GM03348 (cell line): ENCODE measurements at places on chromosomes 11 and 22.
A peak's percentile ranks its signal among the peaks of the same experiment; 100 is the strongest.

GRCh38 chr22:22907551-22908494 lies 20.2 kb downstream of the IGLL5 start:
- DNase-seq: no peak

DNA sequence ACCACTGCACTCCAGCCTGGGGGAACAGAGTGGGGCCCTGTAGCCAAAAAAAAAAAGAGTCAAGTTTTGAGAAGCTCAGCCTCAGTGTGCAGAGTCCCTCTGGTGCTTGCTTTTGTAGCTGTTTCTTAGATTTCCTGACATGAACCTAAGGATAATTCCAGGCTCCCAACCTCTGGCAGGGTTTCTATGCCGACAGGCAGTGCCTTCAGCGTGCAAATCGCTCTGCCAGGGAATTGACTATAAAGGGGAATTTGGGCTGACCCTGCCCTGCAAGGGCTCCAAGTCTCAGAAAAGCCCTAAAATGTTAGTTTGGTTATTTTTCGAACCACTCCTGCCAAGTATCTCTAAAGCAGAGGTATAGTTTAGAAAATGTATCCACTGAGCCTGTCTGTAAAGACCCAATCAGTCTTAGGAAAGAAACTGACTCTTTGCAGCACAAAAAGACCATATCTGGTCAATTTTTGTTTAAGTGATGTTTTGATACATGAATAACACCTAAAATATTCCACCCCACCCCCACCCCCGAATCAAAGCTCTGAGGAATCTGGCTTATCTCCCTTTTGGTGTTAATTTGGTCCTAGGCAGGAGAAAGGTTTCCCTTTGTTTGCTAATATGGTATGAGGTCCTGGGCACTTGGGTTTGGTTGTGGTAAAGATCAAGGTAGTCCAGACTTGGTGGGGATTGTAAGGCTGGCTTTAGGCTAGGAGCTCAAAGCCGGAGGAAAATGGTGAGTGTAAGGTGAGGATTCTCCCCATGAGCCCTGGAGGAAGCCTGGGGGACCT lies 49.7 kb downstream of the ANO1 start:
- DNase-seq: peak; percentile 31

DNA sequence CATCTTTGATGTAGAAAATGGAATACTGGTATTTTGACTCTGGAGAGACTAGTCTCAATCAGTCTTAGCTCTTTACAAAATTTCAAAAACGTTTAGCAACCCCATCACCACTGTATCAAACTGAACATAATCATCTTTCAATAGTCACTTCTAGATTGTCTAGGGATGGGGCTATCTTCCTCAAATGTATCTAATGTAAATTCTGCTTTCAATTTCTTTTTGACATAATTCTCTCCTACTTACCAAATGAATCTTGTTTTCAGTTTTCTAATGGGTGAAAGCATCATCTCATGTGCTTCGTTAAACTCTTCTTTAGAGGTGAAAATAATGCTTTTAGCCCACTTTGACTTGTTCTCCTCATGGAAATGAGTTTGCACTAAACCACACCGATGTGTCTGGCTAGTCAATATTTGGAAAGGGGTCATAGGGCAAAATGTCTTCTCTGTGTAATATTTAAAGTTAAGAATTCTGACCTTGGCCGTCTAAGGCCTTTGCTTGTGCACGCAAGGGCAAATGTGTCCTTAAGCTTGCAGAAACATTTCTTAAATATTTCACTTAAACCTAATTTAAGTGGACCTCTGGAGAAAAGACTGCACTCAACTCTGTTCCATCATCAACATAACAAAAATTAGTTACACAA lies 5.2 kb downstream of the SIK3 start:
- no peak for DNase-seq

DNA sequence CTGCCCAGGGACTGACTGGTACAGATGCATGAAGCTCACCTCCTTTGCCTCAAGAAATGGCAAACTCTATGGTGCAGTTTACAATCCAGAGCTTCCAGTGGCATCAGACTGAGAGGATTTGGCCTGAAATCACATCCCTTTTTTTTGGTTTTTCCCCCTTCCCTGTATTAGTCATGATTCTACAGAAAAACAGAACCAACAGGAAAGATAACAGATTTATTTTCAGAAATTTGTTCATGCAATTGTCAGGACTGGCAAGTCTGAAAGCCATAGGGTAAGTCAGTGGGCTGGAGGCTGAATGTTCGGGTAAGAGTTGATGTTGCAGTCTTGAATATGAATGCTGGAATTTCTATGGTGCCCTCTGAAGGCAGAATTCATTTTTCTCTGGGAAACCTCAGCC lies 12.0 kb upstream of the ZDHHC13 start:
- DNase-seq: no peak

DNA sequence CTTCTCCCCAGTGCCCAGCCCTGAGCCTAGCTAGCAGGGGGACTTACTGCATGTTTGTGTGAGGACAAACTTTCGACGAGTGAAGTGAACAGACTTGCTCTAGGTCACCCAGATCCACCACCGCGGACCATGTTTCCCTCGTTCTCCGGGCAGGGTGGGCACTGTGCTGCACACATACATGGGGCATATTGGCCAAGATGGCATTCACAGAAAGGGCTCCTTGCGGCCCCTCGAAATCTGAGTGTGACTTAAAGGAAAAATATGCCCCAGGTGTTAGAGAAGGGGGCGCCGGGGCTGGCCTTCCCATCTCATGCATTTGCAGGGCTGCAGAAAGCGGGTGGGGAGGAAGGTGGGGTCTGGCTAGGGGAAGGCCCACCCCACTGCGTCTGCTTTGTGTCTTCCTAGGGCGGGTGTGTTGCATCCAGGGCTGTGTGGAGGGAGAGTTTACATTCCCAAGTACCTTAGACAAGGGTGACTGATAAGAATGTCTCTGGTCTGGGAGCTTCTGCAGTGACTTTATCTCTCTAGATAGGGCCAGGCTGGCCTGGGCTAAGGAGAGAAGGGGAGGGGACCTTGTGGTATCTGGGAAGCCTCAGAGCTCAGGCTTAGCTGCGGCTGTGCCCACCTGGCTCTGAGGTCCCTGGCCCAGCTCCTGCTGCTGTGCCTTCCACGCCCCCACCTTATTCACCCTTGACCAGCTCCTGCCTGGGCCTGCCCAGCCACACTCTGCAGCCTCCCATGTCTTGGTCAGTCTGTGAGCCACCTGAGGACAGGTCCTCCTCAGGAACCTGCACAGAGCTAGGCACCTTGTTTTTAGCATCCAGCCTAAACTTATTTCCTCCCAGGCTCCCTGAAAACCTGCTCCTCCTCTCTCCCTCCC lies 45.8 kb downstream of the LRRC32 start:
- no peak for DNase-seq

DNA sequence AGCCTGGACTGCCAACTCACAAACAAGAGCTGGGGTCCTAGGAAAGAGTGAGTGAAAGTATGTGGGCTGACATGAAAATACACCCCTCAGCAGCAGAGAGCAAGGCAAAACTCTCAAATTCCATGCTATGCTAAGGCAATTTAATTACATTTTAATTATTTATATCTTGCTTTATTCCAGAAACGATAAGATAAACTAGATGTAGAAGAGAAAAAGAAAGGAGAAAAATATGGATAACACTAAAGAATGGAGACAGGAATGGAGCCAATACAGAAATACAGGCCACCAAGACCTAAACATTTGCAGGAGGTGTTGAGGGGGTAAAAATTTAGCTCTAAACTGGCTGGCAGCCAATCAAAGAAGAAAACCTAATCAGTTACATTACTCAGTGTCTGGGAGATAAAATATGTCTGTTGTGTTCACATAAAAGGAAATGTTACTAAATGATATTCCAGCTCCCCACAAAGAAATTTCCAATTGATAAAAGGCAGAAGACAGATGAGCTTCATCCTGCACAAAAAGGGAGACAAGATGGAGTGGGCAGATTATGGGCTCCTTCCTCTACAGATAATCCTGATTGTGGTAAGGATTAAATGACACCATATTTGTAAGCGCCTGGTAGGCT lies 223.5 kb upstream of the BLID start:
- no peak for DNase-seq

DNA sequence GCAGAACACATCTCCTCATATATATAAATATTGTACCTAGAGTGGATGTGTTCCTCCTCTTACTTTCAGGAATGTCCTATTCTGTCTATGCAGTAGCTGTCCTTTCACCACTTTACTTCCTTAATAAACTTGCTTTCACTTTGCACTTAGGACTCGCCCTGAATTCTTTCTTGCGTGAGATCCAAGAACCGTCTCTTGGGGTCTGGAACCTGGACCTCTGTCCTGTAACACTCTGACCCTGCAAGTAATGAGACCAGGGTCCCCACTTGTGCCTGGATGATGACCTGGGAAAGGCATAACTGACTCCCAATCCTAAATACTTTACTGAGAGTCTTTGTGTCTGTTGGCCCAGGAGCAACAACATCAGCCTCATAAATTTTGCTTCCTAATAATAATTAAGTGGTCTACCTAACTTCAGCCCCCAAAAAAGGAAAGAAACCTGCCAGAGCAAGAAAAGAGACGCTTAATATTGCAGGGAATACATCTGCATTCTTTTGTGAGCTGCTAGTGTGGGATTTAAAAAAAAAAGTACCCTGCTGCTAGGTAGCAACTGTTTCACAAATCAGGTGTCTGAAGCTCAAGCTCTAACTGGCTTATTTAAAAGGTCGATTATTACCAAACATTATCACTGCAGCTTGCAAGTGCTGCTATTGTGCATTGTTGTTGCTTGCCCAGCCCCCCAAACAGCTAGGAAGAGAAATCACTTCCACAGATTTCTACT lies 69.3 kb downstream of the FAM168A start:
- no peak for DNase-seq

DNA sequence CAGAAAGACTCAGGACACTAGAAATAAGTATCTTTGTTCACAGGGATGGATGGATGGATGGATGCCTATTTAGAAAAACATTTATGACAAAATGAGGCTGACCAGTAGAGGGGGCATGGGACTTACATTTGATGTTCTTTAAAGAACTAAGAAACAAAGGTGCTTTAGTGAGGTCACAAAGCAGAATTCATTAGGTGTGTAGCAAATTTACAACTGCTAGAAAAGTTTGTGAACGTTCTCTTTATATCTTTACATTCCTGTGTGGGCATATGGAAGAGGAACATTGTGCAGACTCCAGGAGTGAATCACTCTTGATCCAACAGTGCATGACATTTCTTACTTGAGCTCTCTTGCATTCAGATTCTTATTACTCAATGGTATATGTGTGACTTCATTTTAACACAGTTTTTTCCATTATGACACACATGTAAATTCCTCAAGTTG lies 15.8 kb upstream of the SIK2 start:
- DNase-seq: no peak

DNA sequence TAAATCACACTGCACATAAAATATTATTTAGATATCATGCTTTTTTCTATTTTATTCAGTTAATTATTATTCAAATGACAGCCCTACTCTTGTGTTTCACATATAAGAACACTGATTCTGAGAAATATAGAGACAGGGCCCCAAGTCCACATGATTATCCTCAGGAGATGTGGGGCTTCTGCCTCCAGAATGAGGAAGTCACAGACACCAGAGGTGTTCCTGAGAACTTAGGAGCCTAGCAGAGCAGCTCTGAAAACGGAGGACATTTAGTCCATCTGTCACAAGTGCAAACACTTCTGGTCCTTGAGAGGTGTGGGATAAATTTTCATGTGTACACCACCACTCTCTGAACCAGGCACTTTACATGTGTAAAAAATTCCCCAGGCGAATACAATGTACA lies 26.2 kb downstream of the TRIM66 start:
- DNase-seq: no peak

- no peak for DNase-seq
Measured at GRCh38 chr11:12120031-12121008, 9.9 kb downstream of the MICAL2 start.

DNA sequence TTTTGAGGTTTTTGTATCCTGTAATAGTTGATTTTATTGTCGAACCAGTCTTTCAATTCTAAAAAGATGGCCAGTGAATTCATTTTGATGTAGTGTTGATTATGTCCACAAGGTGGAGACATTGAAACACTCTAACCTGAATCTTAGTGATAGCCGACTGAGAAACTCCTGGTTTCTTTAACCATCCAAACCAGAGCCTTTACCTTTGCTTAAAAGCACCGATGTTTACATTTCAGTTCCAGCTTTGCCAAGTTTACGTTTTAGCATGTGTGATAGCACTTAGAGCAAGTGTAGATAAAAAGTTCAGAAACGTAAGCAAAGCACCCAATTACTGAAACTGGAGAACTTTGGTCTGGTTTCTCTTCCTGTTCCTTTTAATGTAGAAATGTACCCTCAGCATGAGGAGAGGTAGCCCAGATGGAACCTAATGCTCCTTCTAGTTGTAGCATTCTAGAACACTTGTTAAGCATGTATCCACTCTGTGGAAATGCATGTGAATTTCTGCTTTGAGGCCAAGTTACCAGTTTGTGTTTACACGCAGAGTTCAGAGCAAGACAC lies 208.6 kb downstream of the DBX1 start:
- DNase-seq: peak; percentile 58

DNA sequence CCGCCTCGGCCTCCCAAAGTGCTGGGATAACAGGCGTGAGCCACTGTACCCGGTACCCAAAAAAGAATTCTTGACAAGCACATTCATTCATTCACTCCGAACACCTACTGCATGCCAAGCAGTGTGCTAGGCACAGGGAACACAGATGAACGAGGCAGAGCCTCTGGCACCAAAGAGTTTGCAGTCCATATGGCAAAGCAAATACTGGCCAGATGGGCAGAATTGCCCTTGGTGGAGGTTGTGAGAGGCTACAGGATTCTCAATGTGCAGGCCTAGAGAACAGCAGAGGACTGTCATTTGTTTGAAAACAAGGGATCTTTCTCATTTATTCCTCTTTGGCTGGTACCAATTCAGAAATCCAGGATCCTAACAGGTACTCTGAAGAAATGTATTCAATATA lies 27.5 kb upstream of the MTCH2 start:
- DNase-seq: no peak

GRCh38 chr11:74397501-74398243 lies 561 bp downstream of the PGM2L1 start:
- peak; percentile 22 for DNase-seq

GRCh38 chr22:44118645-44119315 lies 61.9 kb upstream of the PARVG start:
- DNase-seq: no peak

GRCh38 chr11:9462806-9463537 lies 2.2 kb downstream of the ZNF143 start:
- DNase-seq: no peak

GRCh38 chr11:67056267-67057204 lies at the start of gene RHOD:
TSS of gene RHOD (plus strand) at chr11:67056847. CDS start at chr11:67056903, 56 bp downstream.
- DNase-seq: peak; percentile 66

DNA sequence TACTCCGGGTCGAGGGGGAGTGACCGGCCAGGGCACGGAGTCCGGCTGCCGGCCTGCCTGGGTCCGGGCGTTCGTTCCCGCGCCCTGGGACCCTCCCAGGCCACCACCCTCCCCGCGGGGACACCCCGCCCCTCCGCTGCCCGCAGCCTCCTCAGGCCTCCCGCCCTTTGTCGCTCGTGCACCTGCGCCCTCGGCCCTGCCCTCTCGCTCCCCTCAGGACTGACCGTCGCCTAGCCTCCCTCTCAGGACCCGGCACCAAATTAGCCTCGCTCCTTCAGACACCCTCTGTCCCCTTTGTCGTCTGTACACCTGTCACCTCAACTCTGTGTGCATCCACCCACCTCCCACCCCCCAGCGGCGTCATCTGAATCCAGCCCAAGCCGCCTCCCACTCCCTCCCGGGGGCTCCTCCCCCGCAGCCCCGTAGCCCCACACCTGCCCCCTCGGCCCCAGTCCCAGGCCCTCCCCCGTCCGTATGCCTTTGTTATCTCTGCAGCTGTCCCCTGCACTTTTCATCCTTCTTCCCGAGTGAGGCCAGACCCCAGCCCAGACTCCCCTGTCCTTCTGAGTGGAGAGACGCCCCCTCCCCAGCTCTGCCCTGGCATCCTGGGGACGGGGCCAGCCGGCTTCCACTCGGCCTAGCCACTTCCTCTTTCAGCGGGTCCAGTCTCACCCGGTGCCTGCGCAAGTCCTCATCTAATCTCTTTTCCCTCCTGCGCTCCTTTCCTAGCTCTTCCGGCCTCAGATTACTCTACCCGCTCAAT lies 643 bp downstream of the TIGD3 start:
- peak; percentile 21 for DNase-seq
